Activated CD4-positive, alpha-beta T cell treated with anti-CD3 and anti-CD28 coated beads, Interleukin-2, amount 50 U/mL, for 24 hours (primary cell): ENCODE measurements at places on chromosomes 13 and 19.

DNA sequence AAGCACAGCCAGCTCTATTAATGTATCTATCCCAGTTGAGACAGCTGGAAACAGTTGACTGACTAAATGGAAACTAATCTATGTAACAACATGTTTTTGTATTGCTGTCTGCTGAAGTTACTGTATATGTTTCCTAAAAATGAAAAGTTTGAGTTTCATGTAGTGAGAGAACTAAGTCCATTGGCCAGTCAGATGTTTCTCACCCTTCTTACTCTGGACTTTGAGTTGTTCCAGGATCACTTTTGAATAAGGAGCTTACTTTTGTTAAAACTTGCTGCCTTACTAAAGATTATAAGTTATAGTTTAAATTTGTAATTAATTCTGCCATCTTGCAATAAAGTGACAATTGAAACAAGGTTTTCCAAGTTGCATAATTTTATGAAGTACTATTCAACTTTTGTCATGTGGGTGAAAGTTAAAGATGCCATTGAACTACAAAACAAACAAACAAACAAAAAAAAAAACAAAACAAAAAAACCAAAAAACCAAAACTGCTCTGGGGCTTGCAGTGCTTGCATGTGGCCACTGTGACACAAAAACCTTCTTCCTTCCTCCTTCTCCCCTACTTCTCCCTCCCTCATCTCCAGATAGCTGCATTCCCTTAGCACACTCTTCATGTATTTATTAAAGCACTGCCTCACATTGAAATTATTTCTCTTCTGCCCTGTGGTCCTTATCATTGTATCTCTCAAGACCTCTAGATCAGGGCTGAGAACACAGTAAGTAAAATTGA, 15.3 kb downstream of the WDFY2 start:
- DNase-seq, result no peak

DNA sequence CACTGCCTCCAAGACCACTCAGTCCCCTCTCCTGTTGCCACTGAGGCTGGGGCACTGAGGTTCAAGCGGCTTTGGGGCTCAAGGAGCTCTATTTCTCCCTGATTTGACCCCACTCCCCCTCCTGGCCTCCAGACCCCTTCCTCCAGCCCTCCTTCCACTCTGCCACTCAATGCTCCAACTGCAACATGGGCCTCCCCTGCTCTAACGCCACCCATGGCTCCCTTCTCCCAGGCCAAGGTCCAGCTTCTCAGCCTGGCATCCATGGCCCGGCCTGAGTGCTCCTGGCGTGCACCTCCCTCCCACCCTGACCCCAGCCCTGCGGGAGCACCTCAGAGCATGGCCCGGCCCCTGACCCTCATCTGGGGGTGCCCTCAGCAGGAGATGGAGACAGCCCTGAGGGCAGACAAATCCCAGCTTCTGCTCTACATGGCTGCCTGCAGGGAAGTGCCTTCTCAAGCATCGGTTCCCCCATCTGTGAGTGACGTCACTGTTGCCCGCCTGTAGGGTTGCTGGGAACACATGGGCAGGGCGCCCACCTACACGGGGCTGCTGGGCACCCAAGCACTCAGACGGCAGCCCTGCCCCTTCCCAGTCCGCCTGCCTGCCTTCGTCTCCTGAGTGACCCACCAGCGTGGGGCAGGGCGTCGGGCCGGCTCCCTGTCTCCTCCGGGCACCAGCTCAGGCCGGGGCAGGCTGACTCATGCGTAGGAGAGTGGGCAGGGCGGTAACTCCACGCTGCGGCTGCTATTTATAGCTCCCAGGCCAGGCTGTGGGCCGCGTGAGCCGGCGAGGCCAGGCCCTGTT, 1.6 kb upstream of the DIRAS1 start:
- no peak for DNase-seq

GRCh38 chr13:114161028-114161556, 18.0 kb upstream of the CFAP97D2 start:
- no peak for DNase-seq

DNA sequence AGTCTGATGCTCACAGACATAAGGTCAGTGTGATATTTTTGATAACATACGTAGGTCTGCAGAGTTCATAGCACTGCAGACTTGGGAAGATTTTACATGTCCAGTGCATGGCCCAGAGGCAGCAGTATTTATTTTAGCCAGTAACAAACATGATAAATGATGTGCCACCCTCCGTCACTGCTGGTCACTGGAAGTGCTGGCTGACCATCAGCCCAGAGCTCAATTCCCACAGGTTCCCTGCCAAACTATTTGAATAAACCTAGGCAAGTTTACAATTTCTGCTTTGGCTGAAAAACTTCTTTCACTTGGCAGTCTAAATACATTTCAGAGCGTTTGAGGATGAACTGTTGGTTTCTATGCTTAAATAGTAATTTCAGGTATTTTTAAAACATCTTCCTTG, 135.5 kb upstream of the EDNRB start:
- DNase-seq, result no peak

DNA sequence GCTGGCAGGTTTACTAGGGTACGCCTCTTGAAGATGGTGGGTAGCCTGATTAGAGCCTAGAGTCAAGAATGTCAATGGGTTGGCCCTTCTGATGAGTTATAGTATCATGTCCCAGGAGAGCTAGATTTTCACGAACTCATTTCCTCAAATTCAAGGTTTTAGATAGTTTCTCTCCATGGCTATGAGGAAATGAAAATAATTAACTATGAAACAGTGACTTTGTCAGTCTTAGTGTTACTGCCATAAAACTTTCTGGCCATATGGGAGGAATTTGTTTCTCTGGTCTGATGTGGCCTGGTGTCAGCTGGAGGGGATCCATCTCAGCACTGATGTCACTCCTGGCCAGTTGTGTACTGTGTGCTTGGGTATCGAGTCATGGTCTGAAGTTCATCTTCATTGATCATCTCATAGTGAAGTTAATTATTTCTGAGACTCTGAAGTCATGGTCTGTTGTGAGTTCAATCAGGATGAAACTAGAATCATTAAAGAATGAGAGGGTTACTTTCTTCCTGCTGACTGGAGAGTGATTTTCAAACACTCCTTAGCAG, 49.4 kb upstream of the TNFSF11 start:
- DNase-seq, result no peak

GRCh38 chr19:38475176-38475575, 41.7 kb downstream of the RYR1 start:
- no peak for DNase-seq

DNA sequence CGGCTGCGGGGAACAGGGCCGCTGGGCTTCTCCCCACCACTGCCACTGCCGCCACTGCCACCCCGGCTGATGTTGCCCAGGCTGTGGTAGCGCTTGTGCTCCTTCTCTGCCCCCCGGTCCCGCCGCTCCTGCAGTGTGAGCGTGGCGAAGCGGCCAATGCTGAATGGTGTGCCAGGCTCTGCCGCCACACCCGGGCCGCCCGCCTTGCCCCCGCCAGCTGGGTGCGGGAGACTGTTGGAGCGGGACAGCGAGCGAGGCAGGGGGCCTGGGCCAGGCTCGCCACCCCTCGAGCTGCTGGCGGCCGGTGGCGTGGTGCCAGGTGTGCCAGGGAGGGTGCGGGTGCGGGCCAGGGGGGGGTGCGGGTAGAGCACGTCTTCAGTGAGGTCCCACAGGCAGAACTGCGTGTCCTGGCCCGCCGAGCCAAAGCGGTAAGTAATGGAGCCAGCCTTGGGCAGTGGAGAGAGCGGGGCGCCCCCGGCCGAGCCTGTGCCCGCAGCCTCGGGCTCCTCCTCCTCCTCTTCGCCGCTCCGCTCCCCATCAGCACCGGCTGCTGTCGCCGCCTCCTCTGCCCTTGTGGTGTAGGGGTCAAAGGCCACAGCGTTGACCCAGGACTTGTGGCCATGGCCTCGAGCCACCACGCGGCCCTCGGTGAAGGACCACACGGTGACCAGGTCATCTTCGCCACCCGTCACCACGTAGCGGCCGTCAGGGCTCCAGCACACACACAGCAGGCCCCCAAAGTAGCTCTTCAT, 3.7 kb upstream of the DMPK start:
- no peak for DNase-seq

- no peak for DNase-seq
These were observed 67.3 kb upstream of the KLF12 start for GRCh38 chr13:74201530-74201929.

DNA sequence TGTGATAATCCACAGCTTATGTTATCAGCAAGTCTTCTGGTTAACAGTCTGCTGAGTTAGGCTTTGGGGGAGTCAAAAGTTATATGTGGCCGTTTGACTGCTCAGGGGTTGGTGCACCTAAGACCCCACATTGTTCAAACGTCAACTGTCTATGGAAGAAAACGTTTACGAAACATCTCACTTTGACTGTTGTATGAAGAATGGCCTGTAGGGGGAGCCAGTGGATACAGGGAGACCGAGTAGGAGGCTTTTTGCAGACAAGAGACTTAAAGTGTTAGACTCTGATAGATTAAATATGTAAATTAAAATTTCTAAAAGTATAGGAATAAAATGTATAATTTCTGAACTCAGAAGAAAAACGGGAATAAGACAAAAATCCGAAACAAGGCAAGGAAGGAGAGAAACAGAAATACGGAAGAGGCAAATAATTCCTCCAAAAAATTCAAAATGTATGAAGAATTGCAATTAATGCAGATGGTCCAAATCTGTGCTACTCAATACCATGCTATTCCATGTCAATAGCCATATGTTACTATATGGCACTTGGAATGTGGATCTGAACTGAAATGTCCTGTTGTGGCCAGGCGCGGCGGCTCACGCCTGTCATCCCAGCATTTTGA, 37.8 kb downstream of the TNFSF14 start:
- DNase-seq, result peak; percentile 54

- no peak for DNase-seq
These were observed 36.8 kb downstream of the MIPEP start for GRCh38 chr13:23852351-23852750.

- no peak for DNase-seq
These were observed 106.7 kb downstream of the OLFM4 start for GRCh38 chr13:53135301-53135700.

GRCh38 chr13:82878536-82878935, 1003.7 kb downstream of the SLITRK1 start:
- DNase-seq, result no peak
